ENCODE measurements at places on chromosomes 7 and 10.

DNA sequence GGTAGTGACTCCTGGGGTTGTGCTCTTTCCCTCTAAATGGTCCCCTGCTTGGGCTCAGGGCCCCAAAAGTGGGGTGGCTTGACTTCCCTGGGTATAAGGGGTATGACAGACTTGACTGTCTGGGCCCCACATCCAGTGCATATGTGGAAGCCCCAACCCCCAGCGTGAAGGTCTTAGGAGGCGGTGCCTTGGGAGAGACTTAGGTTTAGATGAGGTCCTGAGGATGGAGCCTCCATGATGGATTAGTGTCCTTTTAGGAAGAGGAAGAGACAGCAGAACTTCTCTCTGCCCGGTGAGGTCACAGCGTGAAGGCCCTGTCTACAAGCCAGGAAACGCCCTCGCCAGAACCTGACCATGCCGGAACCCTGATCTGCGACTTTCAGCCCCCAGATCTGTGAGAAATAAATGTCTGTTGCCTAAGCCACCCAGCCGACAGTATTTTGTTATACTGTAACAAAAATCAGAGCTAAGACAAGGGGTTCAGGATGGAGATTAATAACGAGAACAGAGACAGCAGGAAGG is 23.8 kb downstream of the PODXL start:
- DNase-seq, result no peak

GRCh38 chr7:46554688-46555422 is 633.8 kb upstream of the IGFBP3 start:
- no peak for DNase-seq

GRCh38 chr10:121818599-121818998 is 109.2 kb downstream of the ATE1 start:
- no peak for DNase-seq

DNA sequence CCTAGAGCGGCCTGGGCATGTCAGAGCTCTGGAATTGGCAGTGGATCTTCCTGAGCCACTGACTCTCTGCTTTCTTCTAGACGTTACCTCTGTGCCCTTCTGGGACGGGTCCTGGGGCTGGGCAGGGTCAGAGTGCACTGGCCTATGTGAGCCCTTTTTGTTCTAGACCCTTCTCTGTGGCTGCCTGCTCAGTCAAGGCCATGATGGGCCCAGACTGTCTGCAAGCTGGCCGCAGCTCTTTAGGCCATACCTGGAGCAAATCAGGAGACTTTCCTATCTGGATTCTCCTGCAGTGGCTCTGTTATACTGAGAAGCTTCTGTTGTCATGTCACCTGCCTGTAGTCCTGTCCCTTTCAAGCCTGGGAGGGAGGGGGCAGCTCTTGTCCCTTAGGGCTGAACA is 70.1 kb downstream of the ADCY1 start:
- no peak for DNase-seq

DNA sequence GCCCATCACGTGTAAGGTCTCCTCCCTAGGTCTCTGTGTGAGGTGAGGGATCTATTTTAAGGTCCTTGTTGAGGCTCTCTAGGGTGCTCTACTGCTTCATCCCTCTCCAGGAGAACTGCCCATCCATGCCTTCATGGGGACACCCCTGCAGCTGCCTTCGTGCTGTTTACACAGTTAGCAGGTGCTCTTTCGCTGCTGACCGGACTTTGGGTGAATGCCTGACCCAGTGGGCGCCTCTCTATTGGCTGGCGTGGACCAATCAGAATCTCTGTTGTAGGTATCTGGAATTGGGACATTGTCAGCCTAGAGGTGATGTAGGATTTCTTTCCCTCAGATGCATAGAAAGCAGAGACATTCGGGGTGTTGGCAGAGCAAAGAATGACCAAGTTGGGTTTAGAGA is 38.7 kb upstream of the HMX3 start:
- no peak for DNase-seq

All from neural progenitor cell (in vitro differentiated cells).